NCI-H524 (cell line): ENCODE measurements at places on chromosomes 6 and 20.

- DNase-seq: no peak
These were observed at the start of gene CCR6 for GRCh38 chr6:167122827-167123657. CCR6 (plus strand) TSS chr6:167123096; CDS start chr6:167136135, 13,039 bp downstream.

DNA sequence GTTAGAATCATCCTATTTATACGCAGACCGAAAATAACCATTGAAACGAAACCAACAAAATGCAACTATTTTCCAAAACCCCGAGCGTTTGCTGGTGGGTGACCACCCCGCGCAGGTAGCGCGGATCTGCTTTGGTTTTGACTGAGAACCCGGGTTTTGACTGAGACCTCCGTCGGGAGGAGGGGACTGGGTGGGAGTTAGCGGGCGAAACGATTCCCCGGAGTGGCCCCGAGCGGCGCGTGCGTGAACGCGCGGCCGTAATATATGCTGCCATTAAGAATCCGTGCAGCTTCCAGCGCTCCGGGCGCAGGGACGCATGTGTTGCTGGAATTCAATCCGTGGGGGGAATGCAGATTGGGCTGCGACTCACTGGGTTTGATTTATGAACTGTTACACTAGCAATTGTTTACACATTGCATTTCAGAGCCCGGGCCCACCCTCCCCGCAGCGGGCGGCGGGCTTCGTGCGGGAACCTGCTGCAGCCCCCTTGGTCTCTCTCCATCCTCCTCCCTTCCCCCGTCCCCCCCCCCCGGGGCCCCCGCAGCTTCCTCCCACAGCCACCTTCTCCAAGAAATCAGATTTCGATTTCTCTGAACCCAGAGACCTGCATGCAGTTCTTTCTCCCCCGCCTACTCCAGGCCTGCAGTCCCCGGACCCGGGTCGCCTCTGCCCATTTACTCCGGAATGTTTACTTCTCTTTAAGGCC lies 9.9 kb downstream of the NRN1 start:
- DNase-seq: peak; percentile 71

DNA sequence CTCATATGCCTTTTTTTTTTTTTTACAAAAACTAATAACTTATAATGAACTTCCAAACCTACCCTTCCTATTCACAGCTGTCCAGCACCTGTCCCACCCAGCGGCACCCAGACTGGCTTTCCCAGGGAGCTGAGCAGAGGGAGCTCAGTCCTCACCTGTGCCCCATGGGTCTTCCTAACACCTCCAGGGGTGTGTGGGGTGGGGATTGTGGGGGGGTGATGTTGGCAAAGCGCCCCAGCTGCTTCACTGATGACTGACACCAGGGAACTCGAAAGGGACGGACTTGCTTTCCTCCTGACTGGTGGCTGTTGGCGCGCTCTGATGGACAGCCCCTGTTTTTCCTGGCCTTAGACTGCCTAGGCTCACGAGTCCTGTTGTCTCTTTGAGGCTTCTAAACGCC lies 14.2 kb upstream of the SYNJ2 start:
- no peak for DNase-seq

GRCh38 chr6:39411465-39411864 lies 89.0 kb upstream of the KCNK16 start:
- no peak for DNase-seq

- DNase-seq: peak; percentile 57
These were observed 61.6 kb downstream of the IRF4 start for GRCh38 chr6:453152-453551.

- DNase-seq: no peak
These were observed 97.1 kb downstream of the FAXC start for GRCh38 chr6:99252421-99252820.

GRCh38 chr6:7805850-7806214 lies 79.9 kb downstream of the BMP6 start:
- DNase-seq: no peak

- no peak for DNase-seq
These were observed 87.8 kb downstream of the CARMIL1 start for GRCh38 chr6:25366903-25367545.

GRCh38 chr6:117025310-117025709 lies 148.3 kb downstream of the RFX6 start:
- no peak for DNase-seq

DNA sequence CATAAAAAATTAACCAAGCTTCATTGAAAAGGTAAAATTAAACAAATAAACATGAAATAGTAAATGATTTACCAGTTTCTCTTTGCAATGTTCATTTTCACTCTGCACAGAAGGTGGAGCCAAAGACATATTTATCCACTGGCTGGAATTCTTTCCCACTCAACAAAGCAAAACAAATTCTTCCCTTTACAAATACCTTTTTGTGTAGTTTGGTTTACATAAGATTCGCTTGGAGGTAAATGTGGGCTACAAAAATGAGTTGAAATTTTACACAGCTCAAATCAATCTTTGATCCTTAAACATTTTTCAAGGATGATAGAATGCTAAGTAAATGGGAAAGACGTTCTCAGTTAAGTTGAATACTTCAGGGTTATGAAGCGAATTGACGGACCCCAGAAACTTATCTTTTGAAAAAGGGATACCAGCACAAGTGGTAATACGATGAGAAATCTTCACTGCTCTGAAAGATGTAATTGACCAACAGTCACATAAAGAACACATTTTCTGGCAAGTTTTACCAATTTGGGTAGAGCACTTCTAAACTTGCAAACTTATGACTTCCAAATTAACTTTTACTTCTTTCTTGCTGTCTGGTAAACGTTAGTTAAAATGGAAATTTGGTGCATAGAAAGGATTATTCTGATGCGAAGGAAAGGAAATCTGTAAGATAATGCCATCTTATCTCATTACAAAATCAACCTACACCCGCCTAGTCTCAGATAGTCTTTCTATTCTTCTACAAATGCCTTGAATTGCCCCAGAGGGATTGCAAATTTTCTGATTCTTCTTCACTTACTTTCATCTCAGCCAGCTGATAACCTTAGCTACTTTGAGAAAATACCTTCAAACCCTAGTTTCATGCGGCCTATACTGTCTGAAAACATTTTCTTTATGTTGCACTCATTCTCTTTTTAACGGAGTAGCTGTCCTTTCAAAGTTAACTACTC lies 4.7 kb upstream of the GJA1 start:
- peak; percentile 7 for DNase-seq

DNA sequence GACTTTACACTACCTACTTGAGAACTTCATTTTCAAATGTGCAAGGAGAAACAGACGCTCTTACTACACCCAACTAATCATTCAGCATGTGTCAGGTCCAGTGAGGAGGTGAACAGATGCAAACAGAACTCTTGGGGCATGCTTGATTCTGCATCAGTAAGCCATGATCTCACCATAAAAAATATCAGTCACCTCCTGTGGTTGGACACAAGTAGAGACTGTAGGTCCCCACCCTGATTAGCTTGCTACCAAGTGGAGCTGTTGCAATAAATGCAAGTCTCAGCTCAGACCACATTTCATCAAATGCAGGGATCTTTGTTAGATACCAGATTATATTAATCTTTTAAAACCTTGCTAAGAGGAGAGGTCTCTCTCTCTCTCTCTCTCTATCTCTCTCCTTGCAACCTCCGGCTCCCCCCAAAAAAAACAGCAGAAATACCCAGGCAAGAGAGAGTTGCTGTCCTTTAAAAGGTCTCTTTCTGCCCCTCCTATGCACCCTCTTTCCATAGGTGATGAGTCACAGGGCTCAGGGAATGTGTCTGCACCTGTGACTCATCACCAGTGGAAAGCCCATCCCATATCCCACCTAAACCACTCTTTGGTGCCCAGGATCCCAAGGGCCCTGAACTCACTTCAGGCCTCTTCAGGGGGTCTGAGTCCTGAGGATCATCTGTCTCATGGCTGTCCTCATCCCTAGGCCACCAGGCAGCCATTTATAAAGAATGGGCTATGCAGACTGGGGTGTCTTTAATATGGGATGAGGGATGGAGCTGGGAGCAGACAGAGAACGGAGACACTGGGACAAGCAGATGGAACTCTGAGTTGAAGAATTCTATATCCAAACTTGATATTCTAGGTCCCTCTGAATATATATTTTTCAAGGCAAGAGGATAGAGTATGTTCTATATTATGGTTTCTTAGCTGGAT lies 154.5 kb downstream of the QRSL1 start:
- DNase-seq: no peak

DNA sequence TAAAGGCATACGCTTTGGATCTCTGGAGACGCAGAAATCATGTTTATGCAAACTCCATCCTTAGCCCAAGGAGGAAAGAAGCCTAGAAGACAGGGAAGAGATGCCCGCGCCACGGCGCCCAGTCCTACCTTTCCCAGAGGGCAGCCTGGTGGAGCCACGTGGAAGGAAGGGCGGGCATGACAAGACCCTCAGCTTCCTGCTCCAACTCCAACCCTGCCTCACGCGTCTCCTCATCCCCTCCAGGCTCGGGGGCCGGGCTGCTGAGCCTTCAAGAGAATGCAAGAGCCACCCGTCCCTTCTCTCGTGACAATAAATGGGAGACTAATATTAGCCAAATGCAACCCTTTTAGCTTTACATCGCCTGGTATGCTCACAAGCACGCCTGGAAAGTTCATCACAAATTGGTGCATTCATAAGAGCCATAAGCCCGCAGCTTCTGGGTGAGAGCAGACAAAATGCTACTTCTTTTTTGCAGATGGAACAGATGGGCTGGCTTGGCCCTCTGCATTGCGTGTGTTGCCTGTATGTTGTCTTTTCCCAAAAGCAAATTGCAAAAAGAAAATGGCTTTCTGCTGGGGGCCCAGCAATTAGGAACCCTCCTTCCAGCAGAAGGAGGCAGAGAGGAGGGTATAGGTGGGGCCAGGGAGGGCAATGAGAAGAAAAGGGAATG lies 8.2 kb upstream of the NTSR1 start:
- no peak for DNase-seq

- no peak for DNase-seq
These were observed 2.6 kb downstream of the TRIM39 start for GRCh38 chr6:30329331-30329730.

- DNase-seq: no peak
These were observed 1.6 kb downstream of the KIAA0408 start for GRCh38 chr6:127457456-127458064.

DNA sequence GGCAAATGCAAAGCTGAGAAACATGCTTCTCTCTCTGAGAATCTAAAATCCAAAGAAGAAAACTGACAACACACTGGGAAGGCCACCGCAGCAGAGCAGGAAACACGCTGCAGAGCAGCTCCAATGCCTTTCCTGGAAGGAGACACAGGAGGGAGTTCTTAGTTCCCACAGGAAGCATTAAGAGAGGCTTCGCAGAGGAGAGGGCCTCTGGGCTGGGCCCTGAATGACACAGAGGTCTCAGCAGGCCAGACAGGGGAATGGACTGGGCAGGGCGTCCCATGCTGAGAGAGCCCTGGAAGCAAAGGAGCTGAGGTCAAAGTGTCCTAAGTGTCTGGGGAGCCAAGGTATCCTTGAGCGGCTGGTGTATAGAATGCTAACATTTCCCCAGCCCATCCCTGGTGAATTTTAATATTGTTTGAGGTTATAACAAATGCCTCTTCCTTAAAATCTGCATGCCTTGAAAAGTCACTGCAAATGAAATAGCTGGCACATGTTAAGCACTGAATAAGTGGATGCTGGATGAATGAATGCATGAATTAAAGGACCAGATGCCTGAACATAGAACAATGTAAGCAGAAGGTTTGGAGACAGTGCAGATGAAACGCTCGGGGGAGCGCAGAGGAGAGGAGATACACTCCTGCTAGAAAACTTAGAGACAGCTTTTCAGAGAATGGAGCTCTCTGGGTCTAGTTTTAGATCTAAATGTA lies 110.0 kb upstream of the SYNDIG1 start:
- DNase-seq: no peak
